ENCODE measurements at places on chromosomes 4 and X. TPM values are rescaled to one million over a fixed set of nuclear protein-coding genes. Genes with fewer than 3 reads are reported as not detected.

The MAGEB2 gene
- not detected for total RNA-seq

The FAM184B gene
- 0.02 TPM for total RNA-seq

The MAGEB18 gene
- total RNA-seq, result not detected

The KLHL13 gene
- 0.29 TPM for total RNA-seq

The TSPAN5 gene
- total RNA-seq, result 13.1 TPM

The OR13H1 gene
- total RNA-seq, result not detected
